Breast epithelium (tissue), 4 donors: ENCODE measurements at places on chromosomes 16 and 17. TPM values are rescaled to one million over a fixed set of nuclear protein-coding genes. Genes with fewer than 3 reads are reported as not detected.

GRCh38 chr16:57798953-57799599, 3.2 kb downstream of the KIFC3 start:
- peak overlapping the region; percentile 91 for H3K27ac ChIP-seq
- no peaks in the 10 kb centered on the region for H3K36me3 ChIP-seq
- H3K4me1 ChIP-seq: peaks cover 8% of the 10 kb centered on the region
- no peak for DNase-seq

- no peak overlapping the region for H3K27ac ChIP-seq
- no peak overlapping the region for H3K4me3 ChIP-seq
- no peaks in the 10 kb centered on the region for H3K4me1 ChIP-seq
- H3K27me3 ChIP-seq: no peaks in the 10 kb centered on the region
- no peaks in the 10 kb centered on the region for H3K36me3 ChIP-seq
- peak; percentile 50 for DNase-seq
Observed at GRCh38 chr17:19762515-19762961, 14.4 kb upstream of the ALDH3A1 start.

DNA sequence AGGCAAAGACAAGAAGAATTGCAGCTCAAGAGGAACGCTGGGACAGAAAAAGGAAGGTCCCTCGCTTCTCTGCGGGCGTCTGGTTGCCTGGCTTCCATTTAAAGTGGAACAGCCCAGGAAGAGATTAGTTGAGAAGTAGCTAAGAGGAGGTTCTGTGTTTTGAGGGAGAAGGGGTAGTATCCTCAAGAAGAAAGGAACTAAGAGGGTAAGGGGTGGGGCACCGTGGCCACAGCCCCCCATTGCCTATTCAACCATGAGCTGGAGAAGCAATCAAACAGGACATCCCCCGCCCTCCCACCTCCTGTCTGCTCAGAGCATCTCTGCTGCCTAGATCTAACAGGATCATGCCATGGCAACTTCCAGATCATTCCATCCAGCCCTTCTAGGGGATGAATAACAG, 18.1 kb upstream of the CALB2 start:
- no peak overlapping the region for H3K4me3 ChIP-seq
- H3K36me3 ChIP-seq: no peaks in the 10 kb centered on the region

KRTAP9-4 gene
- total RNA-seq: not detected
